ENCODE measurements at places on chromosomes 3 and 15.

GRCh38 chr3:169104972-169105371, 558.5 kb downstream of the MECOM start:
- DNase-seq, result no peak

DNA sequence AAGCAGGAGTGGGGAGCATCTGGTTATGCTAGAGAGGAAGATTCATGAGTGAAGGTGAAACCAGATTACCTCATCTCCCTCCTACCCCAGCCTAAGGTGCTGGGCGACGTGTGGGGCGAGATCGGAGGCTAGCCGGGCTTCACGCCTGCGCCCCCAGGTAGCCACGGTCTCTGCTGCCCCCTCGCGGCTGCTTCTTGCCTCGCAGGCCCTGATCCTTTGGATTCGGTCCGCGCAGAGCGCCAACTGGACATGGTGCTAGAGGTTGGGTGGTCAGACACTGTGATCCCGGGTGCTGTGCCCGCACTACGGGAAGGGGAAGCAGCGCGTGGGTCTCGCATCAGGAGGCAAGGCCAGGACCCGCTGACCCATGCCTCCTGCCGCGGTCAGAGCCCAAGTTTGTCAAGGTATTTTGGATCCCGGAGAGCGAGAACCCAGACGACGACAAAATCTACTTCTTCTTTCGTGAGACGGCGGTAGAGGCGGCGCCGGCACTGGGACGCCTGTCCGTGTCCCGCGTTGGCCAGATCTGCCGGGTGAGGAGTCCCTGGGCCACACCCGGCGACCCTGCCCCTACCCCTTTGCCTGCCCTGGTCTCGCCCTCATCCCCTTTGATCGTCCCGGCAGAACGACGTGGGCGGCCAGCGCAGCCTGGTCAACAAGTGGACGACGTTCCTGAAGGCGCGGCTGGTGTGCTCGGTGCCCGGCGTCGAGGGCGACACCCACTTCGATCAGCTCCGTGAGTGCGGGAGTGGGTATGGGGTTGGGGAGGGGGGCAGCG, 4.2 kb downstream of the SEMA3B start:
- DNase-seq, result no peak

- no peak for DNase-seq
Measured at GRCh38 chr3:152486364-152486763, 217.6 kb downstream of the MBNL1 start.

DNA sequence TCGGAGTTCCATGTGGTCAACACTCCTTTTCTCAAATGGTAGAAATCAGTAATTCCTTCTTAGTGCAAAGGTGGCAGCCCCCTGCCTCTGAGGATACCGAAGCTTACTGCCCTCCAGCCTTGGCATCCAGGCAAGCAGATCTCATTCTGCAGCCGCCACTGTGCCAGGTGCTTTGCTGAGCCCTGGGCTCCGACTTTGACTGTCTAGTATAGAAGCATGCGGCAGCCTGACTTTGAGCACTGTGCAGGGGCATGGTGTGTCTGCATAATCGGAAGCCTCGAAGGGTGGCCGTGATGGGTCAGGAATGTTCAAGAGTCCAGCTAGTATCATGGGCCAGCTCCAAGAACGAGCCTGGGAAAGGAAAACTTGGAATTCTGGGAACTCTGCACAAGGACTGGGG, 39.7 kb downstream of the ABTB1 start:
- no peak for DNase-seq

DNA sequence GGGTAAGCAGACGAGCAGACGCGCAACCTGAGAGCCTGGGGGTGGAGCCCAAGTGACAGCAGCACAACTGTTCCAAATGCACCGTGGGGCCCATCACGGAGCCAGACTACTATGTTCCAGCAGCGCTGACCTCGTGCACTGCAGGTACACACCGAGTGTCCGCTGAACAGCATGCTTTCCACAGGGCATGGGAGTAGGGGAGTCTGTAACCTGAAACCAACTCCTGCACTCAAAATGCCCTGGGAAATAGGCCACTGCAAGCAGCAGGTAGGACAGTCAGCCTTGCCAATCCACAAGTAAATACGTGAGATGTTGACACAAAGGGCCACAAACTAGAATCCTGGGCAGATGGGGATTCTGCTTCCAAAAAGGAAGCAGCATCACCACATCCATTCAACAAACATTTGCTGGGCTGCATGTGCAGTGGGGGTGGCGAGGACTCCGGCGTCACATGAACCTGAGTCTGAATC, 73.9 kb downstream of the TBC1D2B start:
- no peak for DNase-seq

GRCh38 chr15:98650417-98651035, 2.2 kb downstream of the IGF1R start:
- DNase-seq, result no peak
